ENCODE measurements at places on chromosomes 12 and 14. TPM values are rescaled to one million over a fixed set of nuclear protein-coding genes. Genes with fewer than 3 reads are reported as not detected.

PDE3A gene
- 0.42 TPM for total RNA-seq

RIPK3 gene
- total RNA-seq = 47.5 TPM

SLC6A12 gene
- total RNA-seq = 4.2 TPM

GCH1 gene
- 62.7 TPM for total RNA-seq

ANKS1B gene
- total RNA-seq = not detected

GDF3 gene
- total RNA-seq = not detected

SOCS2 gene
- total RNA-seq = 2.5 TPM

OR4K2 gene
- total RNA-seq = not detected

PRICKLE1 gene
- 0.10 TPM for total RNA-seq

PPP2R5E gene
- 36.9 TPM for total RNA-seq

RNASE3 gene
- not detected for total RNA-seq

SYCP3 gene
- 0.71 TPM for total RNA-seq

C1R gene
- total RNA-seq = 4.8 TPM

CD163L1 gene
- total RNA-seq = not detected

SLC5A8 gene
- total RNA-seq = not detected

AHNAK2 gene
- total RNA-seq = not detected

GLS2 gene
- 10.2 TPM for total RNA-seq

TMCC3 gene
- 0.08 TPM for total RNA-seq

SPIC gene
- not detected for total RNA-seq

ORAI1 gene
- 51.9 TPM for total RNA-seq

CLMN gene
- 0.70 TPM for total RNA-seq

RNASE13 gene
- not detected for total RNA-seq

AREL1 gene
- total RNA-seq = 43.5 TPM

ZNF385A gene
- 6.7 TPM for total RNA-seq

RERG gene
- total RNA-seq = not detected

ASIC1 gene
- total RNA-seq = 3.2 TPM

TMEM253 gene
- 0.73 TPM for total RNA-seq

SDS gene
- 0.76 TPM for total RNA-seq

SLC25A21 gene
- not detected for total RNA-seq

LEMD3 gene
- 52.2 TPM for total RNA-seq

RND1 gene
- 1.5 TPM for total RNA-seq

LRRC9 gene
- not detected for total RNA-seq

GPR65 gene
- total RNA-seq = 9.3 TPM

KRT78 gene
- not detected for total RNA-seq

COQ10A gene
- 16.7 TPM for total RNA-seq

CIROP gene
- total RNA-seq = not detected

REM2 gene
- 8.6 TPM for total RNA-seq

CDCA3 gene
- total RNA-seq = 1.9 TPM

MYF5 gene
- not detected for total RNA-seq

MGAT4C gene
- not detected for total RNA-seq

FBXO21 gene
- 52.4 TPM for total RNA-seq

RHOJ gene
- total RNA-seq = not detected

CARMIL3 gene
- total RNA-seq = 0.27 TPM

All from naive thymus-derived CD4-positive, alpha-beta T cell (primary cell).